NCI-H2081 treated with DMSO at 0.1 percent for 48 hours (cell line): ENCODE measurements at places on chromosomes 4 and X.

- DNase-seq: no peak
Observed at GRCh38 chr4:141432000-141432712, 204.2 kb upstream of the IL15 start.

DNA sequence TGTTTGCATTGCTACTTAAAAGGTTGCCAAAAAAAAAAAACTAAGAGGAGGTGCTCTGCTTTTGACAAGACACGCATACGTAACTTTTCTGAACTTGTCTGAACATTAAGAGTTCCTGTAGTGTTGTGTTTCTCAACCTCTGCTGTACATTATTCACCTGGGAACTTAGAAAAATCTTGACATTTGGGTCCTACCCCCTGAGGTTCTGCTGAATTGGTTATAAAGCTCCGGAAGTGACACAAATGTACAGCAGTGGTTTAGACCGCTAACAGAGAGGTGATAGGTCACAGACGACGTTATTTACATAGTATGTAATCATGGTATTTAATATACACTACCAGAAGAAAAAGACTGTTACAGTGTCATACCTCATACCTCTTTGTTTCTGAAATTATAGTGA is 61.1 kb downstream of the CPEB2 start:
- DNase-seq: no peak

GRCh38 chrX:2550328-2551020 is 49.7 kb upstream of the DHRSX start:
- no peak for DNase-seq

GRCh38 chrX:133364196-133364595 is 51.1 kb downstream of the GPC4 start:
- no peak for DNase-seq

- DNase-seq: no peak
Observed at GRCh38 chr4:98496152-98496845, 162.1 kb downstream of the TSPAN5 start.

DNA sequence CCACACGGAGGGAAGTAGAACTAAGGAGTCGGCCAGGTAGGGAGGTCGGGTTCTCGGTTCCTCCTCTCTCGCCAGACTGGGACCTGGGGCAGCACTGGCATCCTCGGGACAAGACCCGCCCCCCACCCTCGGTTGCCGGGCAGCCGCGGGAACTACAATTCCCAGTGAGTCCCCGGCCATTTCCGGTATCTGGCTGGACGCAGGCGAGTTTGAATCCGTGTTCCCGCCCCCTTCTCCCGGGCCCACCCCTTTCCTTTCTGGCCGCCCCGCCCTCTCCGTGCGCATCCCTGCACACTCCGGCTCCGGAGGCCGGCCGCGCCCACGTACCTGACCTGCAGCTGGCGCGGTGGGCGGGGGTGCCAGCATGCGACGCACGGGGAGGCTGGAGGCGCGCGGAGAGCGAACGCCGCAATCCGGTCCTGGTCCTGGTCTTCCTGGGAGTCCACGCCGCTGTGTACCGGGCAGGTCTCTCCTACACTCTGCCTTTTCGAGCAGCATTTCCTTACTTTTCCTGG is 10.2 kb upstream of the DLG3 start:
- DNase-seq: peak; percentile 38

DNA sequence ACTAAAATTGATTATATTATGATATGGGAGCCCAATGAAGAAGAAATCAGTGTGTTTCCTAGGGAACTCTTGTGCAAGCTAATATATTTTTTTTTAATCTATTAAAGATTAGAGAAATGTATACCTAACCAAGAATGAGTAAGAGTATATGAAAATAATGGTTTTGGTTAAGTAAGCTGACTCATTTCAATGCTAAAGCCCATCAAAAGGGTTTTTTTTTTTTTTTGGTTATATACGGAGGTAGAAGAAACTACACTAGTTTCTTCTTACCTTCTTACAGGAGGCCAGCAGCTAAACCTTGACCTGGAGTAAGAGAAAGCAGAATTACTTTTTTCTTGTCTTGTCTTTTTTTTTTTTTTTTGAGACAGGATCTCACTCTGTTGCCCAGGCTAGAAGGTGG is 27.5 kb downstream of the RUFY3 start:
- no peak for DNase-seq

- DNase-seq: peak; percentile 53
Observed at GRCh38 chr4:29619168-29619567, 1101.0 kb upstream of the PCDH7 start.

DNA sequence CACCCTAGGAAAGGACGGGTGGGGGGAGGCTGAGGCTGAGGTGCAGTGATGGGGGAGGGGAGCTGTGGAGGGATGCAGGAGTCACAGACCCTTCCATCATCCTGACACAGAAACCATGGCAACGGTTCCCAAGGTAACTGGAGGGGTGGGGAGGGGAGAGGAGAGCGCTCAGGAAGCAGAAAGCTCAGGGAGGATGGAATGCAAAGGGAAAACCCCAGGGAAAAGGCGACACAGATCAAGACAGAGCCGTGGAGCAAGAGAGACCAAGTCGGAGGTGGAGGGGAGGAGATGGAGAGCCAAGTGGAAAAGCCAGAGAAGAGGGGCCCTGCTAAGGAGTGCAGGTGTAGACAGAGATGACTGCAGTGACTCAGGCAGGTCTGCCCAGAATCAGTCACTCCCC is 14.5 kb downstream of the L1CAM start:
- no peak for DNase-seq

DNA sequence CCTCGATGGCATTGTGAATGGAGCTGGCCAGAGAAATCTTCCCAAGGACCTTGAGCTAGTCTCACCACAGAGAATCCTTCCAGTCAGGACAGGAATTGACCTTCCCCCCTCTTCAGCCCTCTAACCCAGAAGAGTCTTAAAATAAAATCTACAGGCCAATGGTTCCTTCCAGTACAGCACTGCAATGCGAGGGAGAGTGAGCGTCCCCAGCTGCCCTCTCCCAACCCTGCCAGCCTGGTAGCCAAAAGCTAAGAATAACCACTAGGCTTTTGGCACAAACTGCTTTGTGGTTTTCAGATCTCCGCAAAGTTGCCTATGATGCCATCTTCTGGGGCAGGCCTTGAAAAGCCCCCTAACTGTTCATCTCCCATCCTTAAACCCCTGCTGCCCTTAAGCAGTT is 175.1 kb downstream of the AR start:
- no peak for DNase-seq

DNA sequence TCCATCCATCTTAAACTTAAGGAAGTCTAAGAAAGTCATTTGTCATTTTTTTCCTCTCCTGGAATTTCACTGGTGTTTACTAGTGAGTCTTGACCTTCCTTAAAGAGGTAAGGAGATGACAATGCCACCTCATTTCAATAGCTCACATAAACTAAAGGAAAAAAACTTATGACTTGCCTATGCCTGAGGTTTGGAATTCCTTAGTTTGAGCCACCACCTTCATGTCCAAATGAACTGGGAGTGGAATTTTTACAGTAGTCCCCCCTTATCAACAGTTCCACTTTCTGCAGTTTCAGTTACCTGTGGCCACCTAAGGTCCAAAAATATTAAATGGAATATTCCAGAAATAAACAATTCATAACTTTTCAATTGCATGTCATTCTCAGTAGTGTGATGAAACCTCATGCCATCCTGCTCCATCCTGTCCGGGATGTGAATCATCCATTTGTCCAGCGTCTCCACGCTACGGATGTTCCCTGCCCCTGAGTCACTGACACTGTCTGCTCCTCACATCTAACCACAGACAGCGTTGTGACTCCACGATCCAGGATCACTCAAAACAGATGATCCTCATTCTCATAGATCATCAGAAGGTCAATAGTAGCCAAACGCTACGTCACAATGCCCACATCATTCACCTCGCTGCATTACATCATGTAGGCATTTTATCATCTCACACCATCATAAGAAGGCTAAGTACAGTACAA is 177.4 kb downstream of the SH3KBP1 start:
- DNase-seq: no peak

DNA sequence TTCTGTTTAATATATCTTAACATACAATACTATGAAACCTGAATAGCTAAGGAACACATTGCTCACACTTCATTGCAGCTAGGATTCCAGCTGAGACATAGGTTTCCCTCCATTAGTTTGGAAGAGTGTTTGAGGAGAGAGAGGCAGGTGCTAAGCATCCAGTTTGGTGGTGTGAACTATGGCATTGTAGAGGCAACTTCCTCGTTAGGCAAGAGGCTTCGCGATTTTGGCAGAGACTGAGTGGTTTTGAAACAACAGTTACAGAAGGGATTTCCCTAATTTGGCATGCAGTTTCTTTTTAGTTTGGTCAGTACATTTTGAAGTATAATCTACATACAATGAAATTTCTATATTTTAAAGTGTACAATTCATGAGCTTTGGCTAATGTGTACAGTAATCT is 117.1 kb upstream of the BMP3 start:
- no peak for DNase-seq

DNA sequence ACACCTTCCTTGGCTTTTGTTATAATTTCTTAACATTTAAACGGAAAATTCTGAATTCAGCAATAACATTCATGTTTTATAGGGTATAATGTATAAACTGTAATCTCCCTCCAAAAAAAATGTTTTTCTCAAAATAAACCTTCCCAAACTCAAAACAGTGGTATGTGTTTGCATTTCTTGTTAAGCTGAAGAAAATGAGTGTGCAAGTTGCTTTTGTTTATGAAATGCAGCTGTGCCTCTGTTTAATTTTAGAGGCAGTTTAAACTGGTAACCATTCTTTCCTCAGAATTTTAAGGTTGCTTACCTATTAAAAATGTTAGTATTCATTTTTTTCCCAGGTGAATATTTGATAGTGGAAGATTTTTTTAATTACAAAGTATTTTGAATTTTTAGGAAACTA is 105.0 kb upstream of the ANKRD50 start:
- DNase-seq: no peak

DNA sequence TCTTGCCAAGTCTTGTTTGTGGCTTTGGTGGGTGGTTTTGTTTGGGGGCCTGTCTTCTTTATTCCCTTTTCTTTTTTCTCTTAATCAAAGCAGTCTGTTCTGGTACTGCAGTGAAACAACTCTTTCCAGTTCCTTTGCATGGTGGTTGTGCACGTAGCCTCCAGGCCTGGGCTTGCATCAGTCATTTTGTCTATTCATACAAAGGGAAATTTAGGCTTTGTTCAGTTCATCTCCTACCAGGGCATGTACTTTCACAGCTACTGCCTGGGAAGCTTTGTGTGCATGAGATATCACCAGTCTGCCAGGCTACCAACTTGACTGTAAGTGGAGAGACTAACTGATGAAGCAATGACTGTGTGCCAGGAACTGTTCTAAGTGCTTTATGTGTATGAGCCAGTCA is 8.5 kb downstream of the TRIM2 start:
- no peak for DNase-seq

DNA sequence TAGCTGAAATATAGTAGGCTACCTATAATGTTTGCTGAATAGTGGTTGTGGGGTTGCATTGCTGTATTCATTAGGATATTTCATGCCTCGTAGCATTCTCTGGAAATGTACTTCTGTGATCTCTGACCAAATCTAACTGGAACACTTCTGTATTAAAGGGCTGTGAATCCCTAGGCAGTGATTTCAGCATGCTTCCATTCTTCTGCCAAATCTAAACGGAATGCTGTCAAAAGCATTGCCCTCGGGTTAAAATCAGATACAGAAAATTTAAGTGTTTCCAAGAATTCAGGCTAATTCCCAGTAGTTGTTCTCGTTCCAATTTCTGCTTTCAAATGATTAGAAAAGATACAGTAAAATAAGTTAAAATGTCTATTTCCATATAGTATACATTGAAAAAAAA is 1847.5 kb upstream of the IGFBP7 start:
- no peak for DNase-seq

DNA sequence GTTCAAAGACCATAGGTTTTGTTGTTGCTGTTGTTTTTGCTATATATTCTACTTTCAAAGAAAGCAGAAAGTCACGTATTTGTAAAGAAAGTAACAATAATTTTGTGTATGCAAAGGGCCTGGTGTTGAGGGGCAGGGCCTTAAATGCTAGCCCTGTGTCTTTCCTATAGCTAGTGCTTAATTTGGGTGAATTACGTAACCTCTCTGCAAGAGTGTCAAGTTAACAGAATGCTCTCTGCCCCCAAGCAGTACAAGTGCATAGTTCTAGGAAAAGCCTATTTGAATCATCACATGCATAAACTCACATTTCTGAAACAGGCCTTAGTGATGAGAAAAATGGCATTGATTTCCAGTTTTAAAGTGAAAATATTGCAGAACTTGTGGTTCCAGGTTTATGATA is 663.6 kb downstream of the STIM2 start:
- DNase-seq: no peak

- no peak for DNase-seq
Observed at GRCh38 chrX:147953976-147954375, 27.2 kb upstream of the FMR1NB start.

- no peak for DNase-seq
Observed at GRCh38 chr4:38311495-38312126, 351.4 kb downstream of the PTTG2 start.

- DNase-seq: no peak
Observed at GRCh38 chr4:2832981-2833670, 10.5 kb upstream of the ADD1 start.

DNA sequence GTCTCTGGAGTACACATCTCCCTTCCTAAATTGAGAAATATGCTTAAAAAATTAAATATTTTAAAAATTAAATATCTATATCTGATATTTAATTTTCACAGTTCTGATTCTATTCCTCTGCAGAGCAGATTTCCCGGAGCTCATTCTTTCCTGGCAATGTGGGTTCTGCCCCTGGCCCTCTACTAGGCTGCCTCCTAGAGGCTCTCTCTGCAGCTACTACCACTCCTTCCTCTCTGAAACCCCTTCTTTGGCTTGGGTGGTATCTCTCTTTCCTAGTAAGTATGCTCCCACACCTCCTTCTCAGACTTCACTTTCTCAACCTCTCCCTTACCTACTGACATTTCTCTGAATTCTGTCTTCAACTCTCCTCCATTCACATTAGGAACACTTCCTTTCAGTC is 45.3 kb downstream of the RPGR start:
- no peak for DNase-seq

- no peak for DNase-seq
Observed at GRCh38 chr4:147794314-147794680, 62.4 kb downstream of the ARHGAP10 start.

DNA sequence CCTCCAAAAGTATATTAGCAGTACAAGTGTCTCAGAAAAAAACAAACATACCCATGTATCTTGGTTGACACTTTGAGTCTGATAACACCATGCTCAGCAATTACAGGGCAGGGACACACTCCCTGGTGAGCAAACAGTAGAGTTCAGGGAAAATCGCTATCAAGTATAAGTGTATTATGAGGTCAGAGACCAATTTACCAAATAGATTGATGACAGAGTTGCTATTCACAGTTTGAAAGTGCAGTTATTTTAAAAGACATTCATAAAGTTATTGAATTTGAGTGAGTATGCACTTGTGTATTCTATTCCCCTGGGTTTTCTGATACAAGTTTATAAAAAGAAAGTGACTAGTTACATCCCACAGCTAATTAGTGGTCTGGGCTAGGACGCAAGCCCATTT is 10.2 kb upstream of the LONRF3 start:
- no peak for DNase-seq
